Neural cell (in vitro differentiated cells): ENCODE measurements at places on chromosomes 5 and 9. TPM values are rescaled to one million over a fixed set of nuclear protein-coding genes. Genes with fewer than 3 reads are reported as not detected.

Gene PCDHA3
- polyA plus RNA-seq: 1.7 and 3.0 TPM in 2 replicates

Gene CCDC192
- not detected in 2 replicates for polyA plus RNA-seq

Gene SEMA4D
- polyA plus RNA-seq: 34.0 and 40.9 TPM in 2 replicates

Gene PPIC
- polyA plus RNA-seq: not detected in 2 replicates

Gene FAT2
- polyA plus RNA-seq: not detected in 2 replicates

Gene EPB41L4A
- 4.9 and 7.4 TPM in 2 replicates for polyA plus RNA-seq

Gene TTC16
- polyA plus RNA-seq: 0.11 and 0.26 TPM in 2 replicates

Gene PCSK1
- polyA plus RNA-seq: 21.7 and 27.2 TPM in 2 replicates

Gene SLC36A3
- polyA plus RNA-seq: not detected in 2 replicates

Gene PPP3R2
- not detected in 2 replicates for polyA plus RNA-seq

Gene PCDHB14
- 12.6 and 18.3 TPM in 2 replicates for polyA plus RNA-seq

Gene ANKRD31
- polyA plus RNA-seq: 0.48 and 0.62 TPM in 2 replicates

Gene SHOC1
- not detected in 2 replicates for polyA plus RNA-seq

Gene ALDH1A1
- polyA plus RNA-seq: not detected in 2 replicates

Gene PKD2L2
- polyA plus RNA-seq: not detected in 2 replicates

Gene CTNND2
- polyA plus RNA-seq: 67.0 and 67.6 TPM in 2 replicates

Gene PTPDC1
- 23.7 and 27.8 TPM in 2 replicates for polyA plus RNA-seq

Gene TAF9
- polyA plus RNA-seq: 197 and 201 TPM in 2 replicates

Gene FSTL4
- polyA plus RNA-seq: 0.57 and 1.6 TPM in 2 replicates

Gene PTPRD
- polyA plus RNA-seq: 143 and 153 TPM in 2 replicates

Gene LAMC3
- 0.04 TPM in 1 of 2 replicates, not detected in the other for polyA plus RNA-seq

Gene CCNO
- polyA plus RNA-seq: 0.16 TPM in 1 of 2 replicates, not detected in the other

Gene CFAP90
- polyA plus RNA-seq: 0.45 and 2.1 TPM in 2 replicates

Gene DOK3
- polyA plus RNA-seq: 5.1 and 5.5 TPM in 2 replicates

Gene C5orf52
- not detected in 2 replicates for polyA plus RNA-seq

Gene PRDM9
- polyA plus RNA-seq: not detected in 2 replicates

Gene LCN15
- polyA plus RNA-seq: not detected in 2 replicates

Gene ARHGEF28
- polyA plus RNA-seq: not detected in 2 replicates

Gene SMC2
- 2.6 and 3.6 TPM in 2 replicates for polyA plus RNA-seq

Gene DDX4
- 0.43 and 0.54 TPM in 2 replicates for polyA plus RNA-seq

Gene NDST1
- 15.6 and 21.9 TPM in 2 replicates for polyA plus RNA-seq

Gene C1QTNF3
- polyA plus RNA-seq: 32.0 and 33.1 TPM in 2 replicates

Gene FBXW11
- polyA plus RNA-seq: 102 and 103 TPM in 2 replicates

Gene BARX1
- polyA plus RNA-seq: not detected in 2 replicates

Gene GLDC
- 11.4 and 13.9 TPM in 2 replicates for polyA plus RNA-seq

Gene ADAMTS12
- polyA plus RNA-seq: 0.07 and 0.08 TPM in 2 replicates

Gene PCDHB5
- 4.5 and 4.7 TPM in 2 replicates for polyA plus RNA-seq

Gene ZNF454
- polyA plus RNA-seq: 0.61 and 1.1 TPM in 2 replicates

Gene EGFLAM
- not detected in 2 replicates for polyA plus RNA-seq
